Colonic mucosa (tissue), 4 donors: ENCODE measurements at places on chromosomes 12 and 14.

DNA sequence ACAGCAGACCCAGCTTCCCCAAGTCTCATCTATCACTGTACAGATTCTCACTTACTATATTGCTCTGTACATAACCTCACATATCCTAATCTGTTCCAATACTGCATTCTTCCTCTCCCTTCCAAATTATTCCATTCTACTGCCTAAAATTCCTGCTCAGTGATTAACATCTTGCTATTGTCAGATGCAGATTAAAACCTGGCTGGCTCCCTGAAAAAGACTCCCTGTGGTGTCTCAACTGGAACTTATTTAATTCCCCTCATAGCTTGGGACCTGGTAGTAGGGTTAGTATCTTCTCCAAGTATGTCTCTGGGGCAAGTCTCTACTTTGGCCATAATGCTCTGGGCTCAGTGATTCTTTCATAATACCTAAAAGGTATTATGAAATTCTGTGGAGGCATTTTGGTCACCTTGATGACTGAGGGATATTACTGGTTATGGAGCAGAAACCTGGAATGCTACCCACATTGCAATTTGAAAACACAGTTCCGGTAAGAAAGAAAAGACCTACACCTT, 55.8 kb downstream of the PAWR start:
- DNase-seq, result no peak

GRCh38 chr12:49093792-49094159, 825 bp downstream of the DHH start:
- DNase-seq, result no peak

DNA sequence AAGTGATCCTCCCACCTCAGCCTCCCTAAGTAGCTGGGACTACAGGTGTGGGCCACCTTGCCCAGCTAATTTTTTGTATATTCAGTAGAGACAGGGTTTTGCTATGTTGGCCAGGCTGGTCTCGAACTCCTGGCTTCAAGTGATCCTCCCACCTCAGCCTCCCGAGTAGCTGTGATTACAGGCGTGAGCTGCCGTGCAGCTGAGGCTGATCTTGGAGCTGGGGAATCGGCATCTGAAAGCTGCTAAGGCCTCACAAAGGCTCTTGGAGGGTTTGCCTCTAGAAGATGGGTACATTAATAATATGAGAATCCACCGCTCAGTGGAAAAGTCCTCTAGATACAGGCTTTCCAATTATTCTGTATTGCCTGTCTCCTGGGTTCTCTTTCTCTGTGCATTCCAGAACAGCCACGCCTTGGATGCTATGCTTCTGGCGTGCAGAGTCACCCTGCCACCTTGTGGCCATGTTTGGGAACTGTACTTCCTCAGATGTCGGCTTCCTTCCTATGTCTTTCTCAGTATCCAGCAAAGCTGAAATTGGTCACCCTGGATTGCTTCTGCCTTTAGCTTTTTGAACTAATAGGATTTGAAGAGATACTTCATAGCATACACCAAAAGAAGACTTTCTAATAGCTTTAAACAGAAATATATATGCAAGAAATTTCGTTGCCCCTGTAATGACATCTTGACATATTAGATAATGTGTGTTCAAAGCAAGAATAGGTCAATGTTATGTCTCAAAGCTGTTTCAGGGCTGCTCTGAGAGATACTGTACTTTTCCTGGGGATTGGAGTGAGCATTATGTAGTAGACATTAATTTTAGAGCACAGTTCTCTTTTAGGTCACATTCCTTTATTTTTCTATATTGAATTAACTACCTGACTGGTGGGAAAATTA, 75.4 kb downstream of the SNAPC1 start:
- peak; percentile 81 for DNase-seq

GRCh38 chr14:99586761-99587459, 17.1 kb downstream of the CCDC85C start:
- no peak for DNase-seq
